Esophagus (tissue), 2 donors: ENCODE measurements at places on chromosomes 1 and 21. TPM values are rescaled to one million over a fixed set of nuclear protein-coding genes. Genes with fewer than 3 reads are reported as not detected.

The RSPH1 gene
- polyA plus RNA-seq = 0.53 TPM

The SLC1A7 gene
- polyA plus RNA-seq = 0.05 TPM

The SMIM11 gene
- 2.6 TPM for polyA plus RNA-seq

The SH3BGR gene
- polyA plus RNA-seq = 4.9 TPM
